Skeletal muscle cell (primary cell): ENCODE measurements at places on chromosomes 7 and 10.

- DNase-seq = no peak
Measured at GRCh38 chr10:79234391-79235315, 112.6 kb upstream of the PPIF start.

GRCh38 chr10:37754538-37755323 is 102.7 kb downstream of the ZNF248 start:
- no peak for DNase-seq

DNA sequence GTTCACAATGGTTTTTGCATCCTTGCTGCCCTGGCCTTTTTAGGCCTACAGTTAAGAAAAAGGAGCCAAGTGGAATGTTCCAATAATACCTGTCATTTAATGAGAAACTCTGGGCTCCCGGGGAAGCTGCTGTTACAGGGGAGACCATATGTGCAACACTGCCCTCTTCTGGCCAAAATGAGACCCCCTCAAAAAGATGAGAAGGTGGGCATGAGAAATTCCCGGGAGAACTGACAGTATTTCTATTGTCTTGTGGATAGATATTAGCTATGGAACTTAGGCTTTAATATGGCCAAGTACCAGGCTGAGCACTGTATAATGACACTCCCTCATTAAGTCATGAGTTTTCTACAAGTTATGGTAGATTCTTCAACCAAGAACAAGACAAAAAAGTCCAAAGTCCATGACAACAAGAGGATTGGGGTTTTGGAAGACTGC is 99.4 kb downstream of the CCDC3 start:
- no peak for DNase-seq

DNA sequence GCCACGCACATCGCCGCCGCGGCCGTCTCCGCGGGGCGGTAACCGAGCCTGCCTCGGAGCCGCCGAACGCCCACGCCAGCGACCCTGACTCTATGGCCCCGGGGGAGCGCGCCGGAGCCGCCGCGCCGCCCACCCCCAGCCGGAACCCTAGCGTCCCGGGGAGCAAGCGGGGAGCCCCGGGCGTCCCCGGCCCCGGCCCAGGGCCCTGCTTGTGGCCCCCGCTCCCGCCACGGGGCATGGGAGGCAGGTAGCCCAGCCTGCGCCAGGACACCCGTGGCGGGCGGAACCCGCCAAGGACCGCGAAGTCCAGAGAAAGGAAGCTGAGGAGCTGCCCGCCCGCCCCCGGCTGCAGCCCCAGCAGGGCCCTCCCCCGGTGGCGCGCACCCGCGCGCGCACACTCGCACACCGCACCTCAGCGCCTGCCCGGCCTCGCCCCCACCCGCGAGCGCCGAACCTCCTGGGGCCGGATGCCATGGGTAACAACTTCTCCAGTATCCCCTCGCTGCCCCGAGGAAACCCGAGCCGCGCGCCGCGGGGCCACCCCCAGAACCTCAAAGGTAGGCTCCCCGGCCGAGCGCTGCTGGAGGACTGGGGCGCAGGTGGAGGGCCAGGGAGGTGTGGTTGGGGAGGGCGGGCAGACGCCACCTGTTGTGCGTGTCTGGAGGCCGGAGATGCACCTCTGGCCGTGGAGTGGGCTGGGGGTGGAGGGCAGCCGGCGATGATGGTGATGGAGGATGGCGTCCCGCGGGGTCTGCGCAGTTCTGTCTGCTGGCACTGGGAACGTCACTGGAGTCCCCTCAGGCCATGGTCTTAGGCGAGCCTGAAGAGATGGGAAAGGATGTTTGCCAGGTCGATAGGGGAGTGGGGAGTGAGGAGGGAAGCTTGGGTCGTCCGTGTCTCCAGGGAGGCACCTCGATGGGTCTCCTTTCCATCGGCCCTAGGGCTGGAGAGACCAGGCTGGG is 692 bp downstream of the NEURL1 start:
- no peak for DNase-seq

GRCh38 chr7:141928146-141928844 is 12.1 kb downstream of the OR9A4 start:
- DNase-seq = no peak

GRCh38 chr7:152949253-152949652 is 189.7 kb downstream of the ACTR3B start:
- no peak for DNase-seq

- no peak for DNase-seq
Measured at GRCh38 chr7:13262929-13263530, 575.6 kb downstream of the ARL4A start.

- DNase-seq = no peak
Measured at GRCh38 chr7:27501001-27501400, 161.7 kb downstream of the HIBADH start.

DNA sequence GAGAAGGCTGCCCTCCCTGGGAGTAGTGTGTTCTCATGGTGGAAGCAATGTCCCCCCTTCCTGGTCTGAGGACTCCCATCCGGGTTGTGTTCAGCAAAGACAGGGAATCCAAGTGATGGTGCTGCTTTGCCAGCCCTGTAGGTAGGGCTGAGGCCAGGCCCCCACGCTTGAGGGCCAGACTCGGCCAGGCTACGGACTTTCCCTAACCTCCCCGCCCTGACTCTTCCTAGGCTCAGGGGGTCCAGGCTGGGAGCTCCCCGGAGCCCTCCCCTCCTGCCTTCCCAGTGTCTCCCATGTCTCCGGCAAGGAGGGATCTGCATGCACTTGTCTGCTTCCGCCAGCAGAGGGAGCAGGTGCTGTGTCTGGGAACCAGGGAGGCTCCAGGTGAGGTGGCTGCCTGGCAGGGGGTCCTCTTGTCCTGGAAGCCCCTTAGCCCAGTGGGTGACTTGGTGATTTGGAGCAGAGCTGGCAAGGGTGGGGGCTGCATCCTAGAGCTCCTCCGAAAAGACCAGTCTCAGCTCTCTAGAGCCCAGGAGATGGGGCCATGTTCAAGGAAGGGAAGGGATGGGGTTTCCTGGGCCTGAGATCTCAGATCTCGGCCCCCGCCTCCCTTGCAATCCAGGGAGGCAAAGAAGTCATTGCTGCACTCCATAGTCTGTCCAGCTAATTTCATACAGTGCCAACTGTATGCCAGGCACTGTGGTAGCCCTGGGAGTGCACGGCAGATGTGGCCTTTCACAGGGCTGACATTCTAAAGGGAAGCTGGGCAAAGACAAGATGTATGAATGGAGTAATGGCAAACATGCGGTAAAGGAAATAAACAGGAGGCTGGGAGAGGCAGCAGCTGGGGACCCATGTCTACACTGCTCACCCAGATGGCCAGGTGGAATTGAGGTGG is 20.3 kb upstream of the SFRP5 start:
- no peak for DNase-seq

- no peak for DNase-seq
Measured at GRCh38 chr10:102579328-102579727, 65.0 kb upstream of the TRIM8 start.
